ENCODE measurements at places on chromosomes 1 and 21. TPM values are rescaled to one million over a fixed set of nuclear protein-coding genes. Genes with fewer than 3 reads are reported as not detected.

- no peaks in the 10 kb centered on the region for H3K27me3 ChIP-seq
- peak overlapping the region; percentile 51 for H3K27ac ChIP-seq
- H3K4me3 ChIP-seq = peak overlapping the region; percentile 35
- no peaks in the 10 kb centered on the region for H3K36me3 ChIP-seq
These were observed 30.2 kb upstream of the RNF187 start for GRCh38 chr1:228457017-228457395.

The DNALI1 gene
- polyA plus RNA-seq = 61.0 TPM

- H3K27ac ChIP-seq = no peak overlapping the region
- H3K36me3 ChIP-seq = no peaks in the 10 kb centered on the region
- no peaks in the 10 kb centered on the region for H3K4me1 ChIP-seq
- no peak for DNase-seq
These were observed 49.2 kb downstream of the VANGL1 start for GRCh38 chr1:115690972-115691371.

DNA sequence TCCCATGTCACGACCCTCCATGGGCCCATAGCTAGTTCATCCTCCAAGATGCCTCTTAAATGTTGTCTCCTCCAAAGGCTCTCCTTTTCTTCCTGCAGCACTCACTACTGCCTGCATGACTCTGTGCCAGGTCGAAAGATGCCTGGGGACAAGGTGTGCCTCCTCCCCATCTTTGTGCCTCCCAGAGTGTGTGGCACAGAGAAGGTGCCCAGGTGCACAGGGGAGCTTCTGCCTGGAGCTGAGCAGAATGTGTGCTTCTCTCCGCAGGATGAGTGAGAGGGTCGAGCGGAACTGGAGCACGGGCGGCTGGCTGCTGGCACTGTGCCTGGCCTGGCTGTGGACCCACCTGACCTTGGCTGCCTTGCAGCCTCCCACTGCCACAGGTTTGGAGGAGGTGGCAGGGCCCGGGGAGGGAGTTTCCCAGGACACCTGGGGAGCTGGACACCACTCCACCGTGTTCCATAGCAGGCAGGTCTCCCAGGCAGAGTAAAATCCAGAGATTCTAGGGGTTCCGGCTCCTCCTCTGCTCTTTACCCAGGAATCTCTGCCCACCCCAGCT is 6.9 kb upstream of the PPM1J start:
- DNase-seq = peak; percentile 51
- H3K4me3 ChIP-seq = no peak overlapping the region
- H3K36me3 ChIP-seq = no peaks in the 10 kb centered on the region
- H3K27me3 ChIP-seq = no peaks in the 10 kb centered on the region
- no peak overlapping the region for H3K27ac ChIP-seq

- no peaks in the 10 kb centered on the region for H3K27me3 ChIP-seq
- H3K36me3 ChIP-seq = no peaks in the 10 kb centered on the region
- H3K4me3 ChIP-seq = no peak overlapping the region
- H3K27ac ChIP-seq = no peak overlapping the region
- H3K4me1 ChIP-seq = no peaks in the 10 kb centered on the region
These were observed 199.6 kb downstream of the LTN1 start for GRCh38 chr21:28793043-28793442.

- no peaks in the 10 kb centered on the region for H3K27me3 ChIP-seq
- no peak overlapping the region for H3K4me3 ChIP-seq
- DNase-seq = no peak
- no peaks in the 10 kb centered on the region for H3K4me1 ChIP-seq
- H3K36me3 ChIP-seq = no peaks in the 10 kb centered on the region
These were observed 616.5 kb upstream of the RGS18 start for GRCh38 chr1:191541758-191542157.

DNA sequence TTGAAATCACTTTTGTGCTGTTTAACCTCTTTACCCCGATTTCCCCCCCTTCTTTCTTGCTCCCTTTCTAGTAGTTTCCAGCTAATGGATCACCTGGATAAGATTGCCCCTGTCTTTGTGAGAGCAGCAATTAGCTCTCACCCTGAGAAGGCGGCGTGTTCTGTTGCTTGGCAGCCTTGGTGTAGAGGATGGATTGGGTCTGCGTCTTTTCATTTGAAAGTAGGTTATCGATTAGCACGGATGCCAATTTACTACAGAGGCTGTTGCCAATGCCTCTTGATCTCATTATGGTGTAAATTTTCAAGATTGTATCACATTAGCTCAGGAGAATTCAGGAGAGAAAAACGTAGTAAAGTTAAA is 26.4 kb downstream of the KIF26B start:
- no peaks in the 10 kb centered on the region for H3K4me1 ChIP-seq
- no peaks in the 10 kb centered on the region for H3K27me3 ChIP-seq
- H3K4me3 ChIP-seq = no peak overlapping the region

DNA sequence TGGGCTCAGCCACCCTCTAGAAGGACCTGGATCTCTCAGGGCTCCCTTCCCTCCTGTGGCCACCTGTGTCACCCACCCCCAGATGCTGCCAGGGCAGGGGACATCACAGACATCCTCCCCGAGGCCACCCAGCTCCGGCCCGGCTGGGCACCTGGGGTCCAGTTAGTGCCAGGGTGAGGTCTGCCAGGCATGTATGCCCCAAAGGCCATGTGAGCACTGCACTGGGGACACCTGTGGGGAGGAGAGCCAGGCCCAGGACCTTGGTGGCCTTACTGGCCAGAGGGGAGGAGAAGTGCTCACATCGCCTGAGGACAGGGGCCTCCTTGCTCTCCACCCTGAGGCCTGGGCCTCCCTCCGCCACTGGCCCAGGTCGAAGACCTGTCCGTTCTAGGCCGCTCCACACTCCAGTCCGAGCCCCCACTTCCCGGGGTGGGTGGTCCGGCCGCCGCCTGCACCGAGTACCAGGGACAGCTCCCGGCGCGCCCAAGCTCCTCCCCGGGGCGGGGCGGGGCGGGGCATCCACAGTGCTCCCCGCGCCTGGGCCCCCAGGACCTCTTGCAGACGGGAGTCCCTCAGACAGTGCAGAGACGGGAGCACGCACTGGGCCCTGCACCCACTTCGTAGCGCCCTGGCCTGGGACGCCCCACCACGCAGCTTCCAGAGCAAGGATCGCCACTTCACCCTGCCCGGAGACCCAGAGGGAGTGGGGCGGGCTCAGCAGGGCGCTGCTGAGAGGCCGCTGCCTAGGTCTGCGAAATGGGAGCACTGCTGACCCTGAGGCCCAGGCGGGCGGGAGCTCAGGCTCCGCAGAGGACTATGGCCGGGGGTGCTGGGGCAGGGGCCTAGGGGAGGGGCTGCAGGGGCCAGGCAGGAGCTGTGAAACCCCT is 34.3 kb upstream of the CCDC27 start:
- no peaks in the 10 kb centered on the region for H3K4me1 ChIP-seq
- H3K36me3 ChIP-seq = no peaks in the 10 kb centered on the region
- H3K27me3 ChIP-seq = no peaks in the 10 kb centered on the region
- H3K4me3 ChIP-seq = no peak overlapping the region

DNA sequence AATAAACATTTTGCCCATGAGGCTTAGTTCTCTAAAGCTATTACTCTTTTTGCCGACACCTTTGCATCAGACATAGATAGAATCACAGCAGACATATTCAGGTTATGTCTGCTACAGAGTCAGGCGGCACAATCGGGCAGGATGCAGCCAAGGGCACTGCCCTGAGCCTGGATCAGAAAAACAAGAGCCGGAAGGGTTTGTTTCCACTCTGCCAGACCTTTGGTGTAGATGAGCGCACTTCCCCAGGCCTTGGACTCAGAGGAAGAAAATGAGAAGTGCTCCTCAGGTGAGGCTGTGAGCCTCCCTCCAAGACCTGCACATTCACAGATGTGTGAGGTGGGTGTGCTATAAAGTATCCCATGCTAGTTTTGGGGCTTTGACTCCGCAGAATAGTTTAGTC is 43.7 kb downstream of the GNG12 start:
- H3K27me3 ChIP-seq = no peaks in the 10 kb centered on the region
- no peaks in the 10 kb centered on the region for H3K36me3 ChIP-seq
- no peak overlapping the region for H3K4me3 ChIP-seq
- H3K4me1 ChIP-seq = peaks cover 2% of the 10 kb centered on the region
- no peak overlapping the region for H3K27ac ChIP-seq
- DNase-seq = no peak

The FBXO28 gene
- 6.5 TPM for polyA plus RNA-seq

GRCh38 chr1:206074839-206075238 is 21.9 kb downstream of the RHEX start:
- H3K36me3 ChIP-seq = no peaks in the 10 kb centered on the region
- no peak overlapping the region for H3K27ac ChIP-seq
- no peaks in the 10 kb centered on the region for H3K27me3 ChIP-seq
- H3K4me3 ChIP-seq = no peak overlapping the region
- no peak for DNase-seq
- H3K4me1 ChIP-seq = no peaks in the 10 kb centered on the region

The FCRL1 gene
- not detected for polyA plus RNA-seq

GRCh38 chr21:38810034-38810825 is 4.5 kb downstream of the ETS2 start:
- H3K36me3 ChIP-seq = peaks cover 17% of the 10 kb centered on the region
- H3K4me3 ChIP-seq = no peak overlapping the region
- no peaks in the 10 kb centered on the region for H3K27me3 ChIP-seq
- H3K4me1 ChIP-seq = no peaks in the 10 kb centered on the region
- H3K27ac ChIP-seq = no peak overlapping the region
- no peak for DNase-seq

DNA sequence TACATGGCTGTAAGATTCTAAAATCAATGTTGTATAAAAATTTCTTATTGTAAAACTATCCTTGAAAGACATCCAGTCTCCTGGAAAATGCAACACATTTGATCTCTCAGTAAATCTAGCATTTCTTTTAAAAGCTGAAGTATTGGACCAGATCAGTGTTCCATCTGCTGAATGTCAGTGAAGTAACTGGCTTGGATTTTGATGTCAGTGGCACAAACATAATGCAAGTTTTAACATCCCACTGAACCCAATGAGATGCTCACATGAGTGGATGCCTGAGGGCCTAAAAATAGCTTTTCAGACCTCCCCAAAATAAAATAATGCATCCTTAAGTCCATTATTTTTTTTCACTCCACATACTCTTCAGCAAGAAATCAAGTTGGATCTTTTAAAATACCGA is 1432.2 kb downstream of the MRPL39 start:
- no peak overlapping the region for H3K4me3 ChIP-seq
- H3K27ac ChIP-seq = no peak overlapping the region

DNA sequence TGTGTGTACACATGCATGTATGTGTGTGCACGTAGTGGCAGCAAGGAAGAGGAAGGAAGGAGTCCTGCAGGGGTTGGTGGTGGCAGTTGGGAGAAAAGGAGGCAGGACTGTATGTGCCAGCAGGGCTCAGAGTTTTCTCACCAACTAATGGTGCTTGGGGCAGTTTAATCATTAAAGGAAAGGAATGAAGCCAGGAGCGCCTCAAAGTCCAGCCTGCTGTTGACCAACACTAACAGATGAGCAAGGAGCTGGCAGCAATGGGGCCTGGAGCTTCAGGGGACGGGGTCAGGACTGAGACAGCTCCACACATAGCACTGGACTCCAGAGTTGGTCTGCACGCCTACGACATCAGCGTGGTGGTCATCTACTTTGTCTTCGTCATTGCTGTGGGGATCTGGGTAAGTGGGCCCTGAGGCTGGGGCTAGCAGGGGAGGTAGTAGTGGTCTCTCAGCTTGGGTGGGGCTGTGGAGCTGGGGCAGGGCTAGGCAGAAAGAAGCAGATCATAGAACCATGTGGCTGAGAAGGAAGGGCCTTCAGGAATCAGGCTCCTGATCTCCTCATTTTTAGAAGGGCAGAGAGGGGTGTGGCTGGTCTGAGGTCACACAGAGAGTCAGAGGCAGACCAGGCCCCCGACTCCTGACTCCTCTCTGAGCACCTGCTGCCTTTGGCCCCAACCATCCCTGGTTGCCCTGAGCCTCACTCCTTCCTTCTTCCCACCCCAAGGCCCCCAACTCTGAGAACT is at the start of gene SLC5A9:
Gene SLC5A9, plus strand, starts transcription at position 216 of the 742 bp plus-strand sequence. Its CDS starts 21 bp downstream, at position 237.
- peak within 1 kb of the TSS; percentile 64 for H3K27ac ChIP-seq
- H3K4me3 ChIP-seq = no peak within 1 kb of the TSS

The TMEM81 gene
- polyA plus RNA-seq = 2.0 TPM

DNA sequence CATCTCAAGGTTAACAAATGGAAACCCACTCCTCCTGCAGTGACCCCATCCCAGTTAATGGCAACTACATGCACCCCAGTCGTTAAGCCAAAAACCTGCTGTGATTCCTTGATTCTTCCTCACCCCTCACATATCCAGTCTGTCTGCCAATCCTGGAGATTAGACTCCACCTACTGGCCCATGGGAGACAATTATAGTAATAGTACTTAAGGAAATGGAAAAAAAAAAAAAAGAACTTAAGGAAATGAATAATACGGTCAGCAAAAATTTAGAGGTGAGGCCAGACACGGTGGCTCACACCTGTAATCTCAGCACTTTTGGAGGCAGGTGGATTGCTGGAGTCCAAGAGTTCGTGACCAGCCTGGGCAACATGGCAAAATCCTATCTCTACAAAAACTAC is 7.0 kb downstream of the NOL9 start:
- no peaks in the 10 kb centered on the region for H3K27me3 ChIP-seq
- no peaks in the 10 kb centered on the region for H3K4me1 ChIP-seq
- H3K27ac ChIP-seq = no peak overlapping the region
- no peak for DNase-seq
- no peak overlapping the region for H3K4me3 ChIP-seq

The BOLA1 gene
- 24.1 TPM for polyA plus RNA-seq

DNA sequence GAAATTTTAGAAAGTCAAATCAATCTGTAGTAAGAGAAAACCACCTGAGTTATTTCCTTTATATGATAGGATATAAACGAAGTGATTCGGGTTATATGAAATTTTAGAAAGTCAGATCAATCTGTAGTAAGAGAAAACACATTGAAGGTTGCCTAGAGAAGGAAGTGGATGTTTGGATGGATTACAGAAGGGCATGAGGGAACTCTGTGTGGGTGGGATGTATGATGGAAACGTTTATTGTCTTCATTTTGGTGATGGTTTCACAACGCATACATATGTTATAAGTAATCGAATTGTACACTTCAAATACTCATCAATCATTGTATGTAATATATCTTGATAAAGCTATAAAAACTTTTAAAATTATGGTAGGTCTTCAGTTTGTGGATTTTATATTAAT is 5.1 kb downstream of the CR1 start:
- no peaks in the 10 kb centered on the region for H3K4me1 ChIP-seq
- no peaks in the 10 kb centered on the region for H3K27me3 ChIP-seq
- no peak for DNase-seq
- H3K4me3 ChIP-seq = no peak overlapping the region
- H3K27ac ChIP-seq = no peak overlapping the region

GRCh38 chr1:33402206-33402605 is 28.7 kb downstream of the PHC2 start:
- no peaks in the 10 kb centered on the region for H3K27me3 ChIP-seq
- H3K36me3 ChIP-seq = no peaks in the 10 kb centered on the region
- no peak overlapping the region for H3K4me3 ChIP-seq
- DNase-seq = no peak
- H3K4me1 ChIP-seq = peaks cover 3% of the 10 kb centered on the region

The SLC44A5 gene
- polyA plus RNA-seq = 0.65 TPM
